ENCODE measurements at places on chromosomes 7 and 10. TPM values are rescaled to one million over a fixed set of nuclear protein-coding genes. Genes with fewer than 3 reads are reported as not detected.

MBL2 gene
- not detected for total RNA-seq

AZGP1 gene
- not detected for total RNA-seq

TMEM270 gene
- total RNA-seq, result not detected

DNA sequence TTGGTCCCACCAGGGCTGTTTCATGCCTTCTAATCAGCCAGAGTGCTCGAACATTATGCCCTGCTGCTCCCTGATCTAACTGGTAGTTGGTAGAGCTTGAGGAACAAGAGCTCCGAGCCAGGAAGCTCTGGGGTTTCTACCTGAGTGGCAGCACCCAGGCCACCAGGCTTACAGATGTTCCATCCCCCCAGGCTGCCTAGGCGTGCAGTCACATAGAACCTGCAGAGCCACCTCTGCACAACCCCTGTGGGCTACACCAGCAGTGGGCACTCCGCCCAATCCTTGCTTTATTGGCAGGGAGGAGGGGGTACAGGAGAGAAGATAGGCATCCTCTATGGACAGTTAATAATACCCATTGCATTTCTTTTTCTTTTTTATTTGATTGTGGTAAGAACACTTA is 21.8 kb downstream of the MAP3K8 start:
- no peaks in the 10 kb centered on the region for H3K4me1 ChIP-seq
- no peak overlapping the region for H3K27ac ChIP-seq
- no peaks in the 10 kb centered on the region for H3K27me3 ChIP-seq
- no peak overlapping the region for H3K4me3 ChIP-seq
- peaks cover 13% of the 10 kb centered on the region for H3K36me3 ChIP-seq

DNA sequence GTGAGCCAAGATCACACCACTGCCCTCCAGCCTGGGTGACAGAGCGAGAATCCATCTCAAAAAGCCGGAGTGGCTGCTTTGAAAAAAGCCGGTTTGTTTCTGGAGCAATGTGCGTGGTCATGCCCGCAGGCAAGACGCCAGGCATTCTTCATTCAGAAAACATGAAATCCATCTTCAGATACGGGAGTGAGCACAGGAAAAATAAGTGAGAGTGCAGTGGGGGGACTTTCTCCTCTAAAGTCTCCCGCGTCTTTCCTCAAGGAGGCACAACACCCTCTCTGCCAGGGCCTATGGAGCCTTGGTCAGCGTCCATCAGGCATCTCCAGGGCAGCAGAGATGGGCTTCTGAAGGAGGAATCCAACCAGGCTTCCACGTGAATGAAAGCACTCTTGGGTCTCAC is 62.3 kb upstream of the DGKI start:
- peaks cover 6% of the 10 kb centered on the region for H3K4me1 ChIP-seq
- H3K36me3 ChIP-seq, result peaks cover 50% of the 10 kb centered on the region
- H3K27ac ChIP-seq, result no peak overlapping the region
- H3K27me3 ChIP-seq, result no peaks in the 10 kb centered on the region
- no peak overlapping the region for H3K4me3 ChIP-seq

DNA sequence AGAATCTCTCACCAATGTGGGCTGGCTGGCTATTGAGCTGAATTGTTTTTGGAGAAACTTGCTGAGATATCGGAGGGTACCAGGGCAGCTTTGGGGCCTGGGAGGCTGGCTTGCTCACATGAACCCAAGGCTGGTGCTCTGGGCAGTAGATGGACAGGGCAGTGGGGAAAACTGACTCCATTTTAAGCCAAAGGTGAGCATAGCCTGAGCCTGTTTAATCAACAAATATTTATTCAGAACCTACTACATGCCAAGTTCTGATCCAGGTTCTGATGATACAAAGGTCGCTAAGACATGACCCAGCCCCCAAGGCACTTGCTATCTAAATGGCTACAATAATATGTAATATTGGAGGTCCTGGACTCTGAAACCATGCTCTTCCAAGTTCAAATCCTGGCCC is 86.6 kb downstream of the BUB3 start:
- no peaks in the 10 kb centered on the region for H3K36me3 ChIP-seq
- no peaks in the 10 kb centered on the region for H3K27me3 ChIP-seq
- no peak overlapping the region for H3K4me3 ChIP-seq
- DNase-seq, result no peak
- H3K27ac ChIP-seq, result no peak overlapping the region
- no peaks in the 10 kb centered on the region for H3K4me1 ChIP-seq

GRCh38 chr7:28818996-28819395 is 139.1 kb downstream of the TRIL start:
- H3K4me1 ChIP-seq, result peaks cover 8% of the 10 kb centered on the region
- H3K27ac ChIP-seq, result no peak overlapping the region
- no peak for DNase-seq

GRCh38 chr10:6227346-6227745 is 24.6 kb downstream of the PFKFB3 start:
- H3K4me3 ChIP-seq, result no peak overlapping the region
- no peaks in the 10 kb centered on the region for H3K4me1 ChIP-seq
- no peaks in the 10 kb centered on the region for H3K27me3 ChIP-seq
- DNase-seq, result no peak

- H3K4me1 ChIP-seq, result peaks cover 4% of the 10 kb centered on the region
- H3K27ac ChIP-seq, result no peak overlapping the region
- H3K4me3 ChIP-seq, result no peak overlapping the region
- H3K36me3 ChIP-seq, result peaks cover 34% of the 10 kb centered on the region
Observed at GRCh38 chr7:1965579-1966294, 267.0 kb downstream of the MAD1L1 start.

DNA sequence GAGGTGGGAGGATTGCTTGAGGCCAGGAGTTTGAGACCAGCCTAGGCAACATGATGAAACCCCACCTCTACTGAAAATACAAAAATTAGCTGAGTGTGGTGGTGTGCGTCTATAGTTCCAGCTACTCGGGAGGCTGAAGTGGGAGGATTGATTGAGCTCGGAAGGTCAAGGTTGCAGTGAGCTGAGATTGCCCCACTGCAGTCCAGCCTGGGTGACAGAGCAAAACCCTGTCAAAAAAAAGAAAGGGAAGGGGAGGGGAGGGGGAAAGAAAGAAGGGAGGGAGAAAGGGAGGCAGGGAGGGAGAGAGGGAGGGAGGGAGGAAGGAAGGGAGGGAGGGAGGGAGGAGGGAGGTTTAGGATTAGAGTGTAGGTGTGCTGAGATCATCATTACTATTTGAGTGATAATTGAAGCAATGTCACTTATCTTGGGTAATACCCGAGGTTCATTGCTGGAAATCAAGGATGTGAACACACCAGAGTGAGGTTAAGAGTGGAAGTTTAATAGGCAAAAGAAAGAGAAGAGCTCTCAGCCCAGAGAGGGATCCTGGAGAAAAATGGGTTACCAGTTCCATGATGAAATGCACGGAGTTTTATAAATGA is 27.6 kb downstream of the VCL start:
- H3K27me3 ChIP-seq, result no peaks in the 10 kb centered on the region
- DNase-seq, result no peak
- peaks cover 4% of the 10 kb centered on the region for H3K36me3 ChIP-seq
- H3K4me3 ChIP-seq, result no peak overlapping the region

GRCh38 chr10:101135141-101136006 is 4.3 kb downstream of the TLX1 start:
- H3K4me1 ChIP-seq, result peaks cover 17% of the 10 kb centered on the region
- H3K27me3 ChIP-seq, result peaks cover 90% of the 10 kb centered on the region
- no peaks in the 10 kb centered on the region for H3K36me3 ChIP-seq
- no peak overlapping the region for H3K27ac ChIP-seq

GRCh38 chr10:101000915-101001658 is 1.5 kb downstream of the LZTS2 start:
- no peaks in the 10 kb centered on the region for H3K27me3 ChIP-seq
- peaks cover 5% of the 10 kb centered on the region for H3K36me3 ChIP-seq
- H3K4me3 ChIP-seq, result peak overlapping the region; percentile 75

DNA sequence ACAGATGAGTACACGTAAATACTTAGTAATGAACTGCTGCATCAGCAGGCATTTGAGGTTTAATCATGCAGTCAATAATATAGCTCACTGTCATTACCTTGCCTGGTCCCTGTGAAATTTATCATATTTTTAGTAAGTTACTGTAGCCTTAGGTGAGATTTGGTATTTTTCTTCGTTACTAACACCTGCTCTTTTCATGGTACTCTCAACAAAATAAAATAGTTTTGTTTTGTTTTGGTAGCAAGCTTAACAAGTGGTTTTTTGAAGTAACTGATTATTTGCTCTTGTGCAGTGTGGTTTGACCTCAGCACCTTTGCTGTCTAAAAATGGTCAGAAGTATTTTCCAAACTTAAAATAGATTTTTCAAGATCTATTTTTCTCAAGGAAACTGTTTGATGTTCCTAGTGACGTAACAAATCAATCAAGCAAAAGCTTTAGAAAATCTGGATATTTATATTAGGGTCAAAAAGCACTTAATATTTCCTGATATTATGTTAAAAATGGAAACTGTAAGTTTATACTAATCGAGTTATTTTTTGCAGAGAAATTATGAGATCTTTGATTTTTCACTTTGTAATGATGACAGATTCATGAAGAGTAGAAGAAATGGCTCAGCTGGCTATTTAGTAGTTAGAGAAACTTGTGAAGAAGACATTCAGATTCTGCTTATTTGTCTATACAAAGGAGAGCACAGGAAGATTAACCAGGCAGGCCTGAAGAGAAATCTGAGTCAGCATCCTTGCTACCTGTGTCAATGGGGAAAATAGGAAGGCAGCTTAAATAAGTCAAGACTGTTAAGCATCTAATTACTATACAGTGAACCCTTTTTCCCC is 21.0 kb upstream of the RPA3 start:
- H3K27me3 ChIP-seq, result no peaks in the 10 kb centered on the region
- no peaks in the 10 kb centered on the region for H3K36me3 ChIP-seq
- DNase-seq, result no peak
- no peak overlapping the region for H3K4me3 ChIP-seq

DNA sequence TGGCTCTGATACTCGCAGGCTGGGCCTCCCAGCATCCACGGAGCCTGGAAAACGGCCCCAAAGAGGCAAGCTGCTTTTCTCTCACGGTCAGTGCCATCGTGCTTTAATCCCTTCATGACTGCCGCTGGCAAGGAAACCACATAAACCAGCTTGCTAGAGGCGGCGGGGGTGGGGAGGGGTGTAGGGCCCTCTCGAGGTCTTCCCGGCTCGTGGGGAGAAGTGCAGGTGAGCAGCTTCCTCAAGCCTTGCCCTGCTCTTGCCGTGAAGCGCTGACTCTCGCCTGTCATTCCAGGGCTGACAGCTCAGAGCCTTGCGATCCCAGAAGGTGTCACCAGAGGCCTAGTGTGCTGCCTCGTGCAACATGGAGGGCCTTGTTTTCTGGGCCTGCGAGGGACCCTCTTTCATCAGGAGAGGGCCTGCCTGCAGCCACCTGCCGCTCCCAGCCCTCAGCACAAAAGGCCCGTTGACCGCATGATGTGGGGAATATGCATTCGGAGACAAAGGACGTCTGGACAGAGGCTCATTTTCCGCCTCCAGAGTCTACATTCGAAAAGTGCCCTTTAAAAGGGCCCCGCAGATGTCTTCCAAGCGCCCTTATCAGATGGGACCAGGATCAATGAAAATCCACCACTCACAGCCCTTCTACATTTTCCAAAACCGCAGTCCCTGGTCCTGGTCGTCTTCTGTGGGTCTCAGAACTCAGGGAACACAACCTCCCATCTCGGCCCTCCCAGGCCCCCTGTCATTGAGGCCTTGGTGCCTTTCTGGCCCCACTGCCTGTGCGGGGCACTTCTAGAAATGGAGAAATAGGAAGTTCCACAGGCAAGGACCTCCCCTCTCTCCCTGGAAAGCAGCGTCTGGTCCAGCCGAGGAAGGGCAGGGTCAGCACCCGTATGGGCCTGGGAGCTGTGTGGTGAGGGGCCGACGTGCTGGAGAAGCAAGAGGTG is 58.7 kb downstream of the ZRANB1 start:
- H3K4me3 ChIP-seq, result no peak overlapping the region
- H3K4me1 ChIP-seq, result no peaks in the 10 kb centered on the region
- H3K36me3 ChIP-seq, result peaks cover 5% of the 10 kb centered on the region

- DNase-seq, result no peak
- H3K36me3 ChIP-seq, result peaks cover 3% of the 10 kb centered on the region
Observed at GRCh38 chr7:17307558-17307957, 9.1 kb downstream of the AHR start.

DNA sequence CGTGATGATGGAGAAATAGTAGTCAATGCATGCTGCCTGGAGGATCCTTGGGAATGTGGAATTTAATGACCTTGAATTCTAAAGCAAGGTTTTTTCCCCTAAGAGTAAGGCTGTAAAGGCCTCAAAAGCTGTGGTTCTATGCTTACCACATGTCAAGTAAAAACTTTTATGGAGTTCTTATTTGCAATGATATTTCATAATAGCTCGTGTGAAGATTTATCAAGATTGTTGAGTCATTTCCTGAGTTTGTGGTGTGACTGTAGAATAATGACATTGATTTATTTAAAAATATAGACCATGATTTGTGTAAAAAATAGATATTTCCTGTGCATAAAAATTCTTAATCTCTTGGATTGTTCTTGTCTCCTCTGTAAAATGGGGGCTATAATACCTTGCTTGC is 67.5 kb upstream of the SORCS1 start:
- no peak for DNase-seq
- no peak overlapping the region for H3K27ac ChIP-seq
- no peak overlapping the region for H3K4me3 ChIP-seq

GRCh38 chr7:102463841-102464576 is 654 bp downstream of the ALKBH4 start:
- H3K27ac ChIP-seq, result peak overlapping the region; percentile 93
- H3K4me1 ChIP-seq, result peaks cover 12% of the 10 kb centered on the region
- no peaks in the 10 kb centered on the region for H3K27me3 ChIP-seq
- peaks cover 2% of the 10 kb centered on the region for H3K36me3 ChIP-seq

DNA sequence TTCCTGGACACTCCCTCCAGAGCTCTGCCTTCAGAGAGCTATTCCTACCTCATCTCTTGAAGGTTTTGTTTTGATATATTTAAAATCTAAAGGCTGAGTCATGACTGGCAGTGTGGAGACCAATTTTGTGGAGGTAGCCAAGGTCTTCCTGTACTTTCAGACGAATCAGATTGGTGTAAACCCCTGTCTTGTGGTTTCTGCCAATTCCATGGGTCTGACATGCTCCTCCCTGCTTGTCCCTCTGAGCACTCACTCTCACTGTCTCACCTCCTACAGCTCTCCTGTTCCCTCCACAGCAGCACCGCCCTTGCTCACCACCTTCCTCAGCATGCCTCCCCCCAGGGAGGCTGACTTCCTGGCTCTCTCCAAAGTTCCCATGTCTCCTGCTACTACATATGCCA is 179.8 kb downstream of the NPSR1 start:
- no peak overlapping the region for H3K27ac ChIP-seq
- peaks cover 29% of the 10 kb centered on the region for H3K4me1 ChIP-seq
- no peaks in the 10 kb centered on the region for H3K36me3 ChIP-seq
- H3K4me3 ChIP-seq, result no peak overlapping the region

DNA sequence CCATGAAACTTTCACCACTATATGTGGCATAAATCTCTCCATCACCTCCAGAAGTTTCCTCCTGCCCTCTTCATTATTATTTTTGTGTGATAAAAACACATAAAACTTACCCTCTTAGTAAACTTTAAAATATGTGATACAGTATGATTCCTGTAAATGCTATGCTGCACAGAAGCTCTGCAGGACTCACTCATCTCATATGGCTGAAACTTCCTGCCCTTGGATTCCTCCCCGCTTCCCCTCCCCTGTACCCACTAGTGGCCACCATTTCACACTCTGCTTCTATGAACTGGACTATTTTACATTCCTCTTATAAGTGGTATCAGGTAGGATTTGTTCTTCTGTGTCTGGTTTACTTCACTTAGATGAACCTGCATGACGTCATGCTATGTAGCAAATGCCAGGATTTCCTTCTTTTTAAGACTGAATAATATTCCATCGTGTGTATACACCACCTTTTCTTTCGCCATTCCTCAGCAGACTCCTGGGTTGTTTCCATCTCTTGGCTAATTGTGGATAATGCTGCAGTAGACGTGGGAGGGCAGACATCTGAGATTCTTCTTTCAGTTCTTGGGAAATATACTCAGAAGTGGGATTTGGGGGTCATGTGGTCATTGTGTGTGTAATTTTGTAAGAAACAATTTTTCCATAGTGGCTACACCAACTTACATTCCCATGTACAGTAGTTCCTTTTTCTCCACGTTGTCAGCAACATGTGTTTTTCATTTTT is 335.2 kb downstream of the SDK1 start:
- no peak overlapping the region for H3K4me3 ChIP-seq
- H3K27me3 ChIP-seq, result no peaks in the 10 kb centered on the region
- DNase-seq, result no peak
- no peak overlapping the region for H3K27ac ChIP-seq

Measured in progenitor cell of endocrine pancreas (in vitro differentiated cells).